Suprapubic skin (tissue), 4 donors: ENCODE measurements at places on chromosomes 12 and 14.

GRCh38 chr12:2248901-2249381, 196.2 kb downstream of the CACNA1C start:
- H3K4me3 ChIP-seq: no peak overlapping the region
- no peaks in the 10 kb centered on the region for H3K27me3 ChIP-seq

GRCh38 chr12:10025236-10025635, 5.2 kb upstream of the CLEC9A start:
- H3K27me3 ChIP-seq: no peaks in the 10 kb centered on the region
- H3K27ac ChIP-seq: no peak overlapping the region
- H3K36me3 ChIP-seq: no peaks in the 10 kb centered on the region
- no peaks in the 10 kb centered on the region for H3K4me1 ChIP-seq
- H3K4me3 ChIP-seq: no peak overlapping the region

DNA sequence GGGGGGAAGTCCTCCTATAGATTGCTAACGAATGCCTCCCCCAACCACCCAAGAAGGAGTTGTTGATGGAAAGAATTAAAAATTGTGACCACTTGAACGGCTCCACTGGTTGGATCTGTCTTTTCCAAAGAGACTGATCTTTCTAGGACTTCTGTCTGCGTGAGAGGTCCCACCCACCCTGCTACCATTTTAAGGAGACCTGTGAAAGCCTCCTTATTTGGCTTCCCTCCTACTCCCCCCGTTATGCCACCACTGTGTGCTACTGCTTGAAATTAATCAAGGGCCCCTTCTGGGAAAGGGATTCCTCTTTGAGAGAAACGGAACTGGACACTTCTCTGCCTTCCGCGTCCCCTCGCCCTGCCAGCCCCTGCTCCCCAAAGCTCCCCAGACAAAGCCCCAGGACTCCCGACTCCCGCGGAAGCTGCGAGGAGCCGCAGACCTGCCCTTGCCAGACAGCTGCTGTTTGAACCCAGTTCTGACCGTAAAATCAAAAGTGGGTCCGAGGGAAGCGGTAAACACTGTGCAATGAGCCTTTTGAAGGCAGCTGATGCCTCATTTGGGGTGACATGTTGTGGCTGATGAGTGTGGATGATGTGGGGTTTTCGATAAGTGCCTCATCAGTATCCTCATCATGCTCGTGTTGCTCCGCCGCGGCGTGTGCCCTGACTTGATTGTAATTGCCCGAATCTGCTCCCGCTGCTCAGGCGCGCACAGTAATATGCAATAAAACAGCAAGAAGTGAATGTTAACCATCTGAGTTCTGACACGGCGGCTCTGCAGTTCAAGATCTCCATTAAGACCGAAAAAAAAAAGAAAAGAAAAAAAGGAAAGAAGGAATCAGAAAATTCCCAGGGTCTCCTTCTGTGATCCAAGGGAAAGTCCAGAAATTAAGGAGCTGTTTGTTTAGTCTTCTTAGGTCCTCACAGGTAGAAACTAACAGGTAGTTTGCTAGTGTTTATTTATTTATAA, 48.2 kb downstream of the MBIP start:
- no peak overlapping the region for H3K27ac ChIP-seq
- H3K4me1 ChIP-seq: peaks cover 9% of the 10 kb centered on the region
- DNase-seq: no peak
- H3K4me3 ChIP-seq: peak overlapping the region; percentile 37
- no peaks in the 10 kb centered on the region for H3K36me3 ChIP-seq

DNA sequence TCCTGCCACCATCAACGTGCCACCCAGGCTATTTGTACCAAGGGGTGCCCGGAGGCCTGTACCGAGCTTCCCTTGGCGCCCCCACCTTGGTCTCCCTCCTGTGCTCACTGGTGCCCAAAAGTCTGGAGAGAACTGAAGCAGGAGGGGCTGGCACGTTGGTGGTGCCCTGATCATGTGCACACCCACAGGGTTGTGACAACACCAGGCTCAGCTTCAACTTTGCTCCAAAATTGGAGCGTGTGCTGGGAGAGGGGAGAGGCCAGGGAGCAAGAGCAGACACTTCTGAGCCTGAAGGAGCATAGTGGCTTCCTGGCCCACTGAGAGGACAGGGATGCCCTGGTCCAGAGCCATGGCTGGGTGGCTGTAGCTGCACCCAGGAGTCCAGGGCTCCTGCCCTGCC, 13.0 kb upstream of the LPCAT3 start:
- DNase-seq: no peak
- H3K36me3 ChIP-seq: no peaks in the 10 kb centered on the region
- H3K4me3 ChIP-seq: no peak overlapping the region
- no peak overlapping the region for H3K27ac ChIP-seq
- H3K27me3 ChIP-seq: no peaks in the 10 kb centered on the region

DNA sequence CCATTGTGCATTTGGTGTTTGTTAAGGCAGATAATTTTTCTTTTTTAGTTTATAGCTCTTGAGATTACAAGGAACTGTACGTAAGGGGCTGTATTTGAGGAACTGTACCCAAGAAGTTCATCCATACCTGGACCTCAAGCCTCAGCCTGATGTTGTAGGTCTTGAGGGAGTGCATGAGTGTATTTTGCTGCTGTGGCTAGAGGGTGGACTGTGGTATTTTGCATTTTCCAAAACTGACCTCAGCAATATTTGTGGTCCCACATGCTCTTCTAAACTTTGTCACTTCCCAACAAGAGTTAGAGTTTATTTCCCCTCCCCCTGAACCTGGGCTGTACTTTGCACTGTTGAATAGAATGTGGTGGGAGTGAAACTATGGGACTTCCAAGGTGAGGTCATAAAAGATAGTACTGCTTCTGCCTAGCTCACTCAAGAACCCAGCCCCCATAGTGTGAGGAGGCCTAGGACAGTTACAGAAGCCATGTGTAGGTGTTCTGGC, 42.2 kb upstream of the FBXO33 start:
- H3K36me3 ChIP-seq: no peaks in the 10 kb centered on the region
- no peak for DNase-seq
- H3K4me1 ChIP-seq: no peaks in the 10 kb centered on the region
- no peaks in the 10 kb centered on the region for H3K27me3 ChIP-seq
- H3K4me3 ChIP-seq: no peak overlapping the region

GRCh38 chr14:51228391-51228790, 11.7 kb upstream of the TMX1 start:
- no peak overlapping the region for H3K27ac ChIP-seq
- H3K4me1 ChIP-seq: no peaks in the 10 kb centered on the region
- DNase-seq: no peak
- H3K27me3 ChIP-seq: no peaks in the 10 kb centered on the region
- H3K4me3 ChIP-seq: no peak overlapping the region
- no peaks in the 10 kb centered on the region for H3K36me3 ChIP-seq

DNA sequence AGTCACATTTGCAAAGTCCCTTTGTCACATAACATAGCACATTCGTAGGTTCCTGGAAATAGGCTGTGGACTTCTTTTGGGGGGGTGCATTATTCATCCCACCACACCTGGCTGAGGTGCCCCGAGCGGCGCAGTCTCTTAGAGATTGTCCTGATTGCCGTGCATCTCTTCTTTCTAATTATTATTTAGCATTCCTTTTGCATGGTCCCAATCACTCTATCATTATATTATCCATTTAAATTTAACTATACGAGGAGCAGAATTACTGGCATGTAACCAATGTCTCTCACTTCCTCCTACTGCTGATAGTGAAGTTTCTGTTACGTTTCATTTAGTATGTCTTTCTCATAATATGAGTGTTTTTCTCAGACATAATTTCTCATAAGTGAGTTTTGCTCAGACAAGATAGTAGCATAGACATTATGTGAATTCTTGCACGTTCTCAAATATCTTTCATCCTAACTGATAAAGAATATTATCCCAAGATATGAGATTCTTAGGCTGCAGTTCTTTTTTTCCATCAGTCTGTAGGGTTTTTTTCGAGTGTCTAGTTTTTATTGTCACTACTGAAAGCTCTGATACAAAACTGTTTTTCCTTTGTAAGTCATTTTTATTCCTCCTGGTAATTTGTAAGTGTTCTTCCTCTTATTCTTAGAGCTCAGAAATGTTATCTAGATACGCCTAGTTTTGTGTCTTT, 444.3 kb downstream of the NELL2 start:
- H3K4me1 ChIP-seq: no peaks in the 10 kb centered on the region
- no peak overlapping the region for H3K27ac ChIP-seq
- H3K36me3 ChIP-seq: no peaks in the 10 kb centered on the region
- no peak for DNase-seq
- no peaks in the 10 kb centered on the region for H3K27me3 ChIP-seq

GRCh38 chr12:82873951-82874350, 187.2 kb downstream of the TMTC2 start:
- no peaks in the 10 kb centered on the region for H3K36me3 ChIP-seq
- no peak overlapping the region for H3K27ac ChIP-seq
- peaks cover 5% of the 10 kb centered on the region for H3K4me1 ChIP-seq
- no peak for DNase-seq
- no peak overlapping the region for H3K4me3 ChIP-seq

DNA sequence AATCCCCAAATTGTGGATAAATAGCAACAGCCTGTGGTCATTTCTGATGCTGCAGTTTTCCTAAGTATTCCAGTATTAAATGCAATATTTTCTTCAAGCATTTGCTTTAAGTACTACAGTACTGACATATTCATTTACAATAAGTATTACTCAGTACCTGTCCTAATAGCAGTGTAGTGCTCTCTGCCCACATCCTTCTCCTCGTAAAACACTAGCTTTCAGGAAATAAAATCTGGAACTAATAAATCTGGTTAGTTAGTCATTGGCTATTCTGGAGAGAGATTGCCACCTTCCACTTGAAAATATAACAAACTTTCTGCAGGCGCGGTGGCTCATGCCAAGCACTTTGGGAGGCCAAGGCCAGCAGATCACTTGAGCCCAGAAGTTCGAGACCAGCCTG, 441.5 kb downstream of the PRKD1 start:
- no peaks in the 10 kb centered on the region for H3K4me1 ChIP-seq
- H3K27me3 ChIP-seq: no peaks in the 10 kb centered on the region
- H3K27ac ChIP-seq: no peak overlapping the region

GRCh38 chr12:6407236-6407954, 23.4 kb downstream of the LTBR start:
- no peak overlapping the region for H3K4me3 ChIP-seq
- no peak for DNase-seq
- H3K4me1 ChIP-seq: no peaks in the 10 kb centered on the region
- H3K27ac ChIP-seq: no peak overlapping the region

GRCh38 chr14:104085032-104085888, at the start of gene ASPG:
TSS of gene ASPG (plus strand) at chr14:104085700. CDS start at chr14:104085771, 71 bp downstream.
- DNase-seq: peak; percentile 65
- H3K36me3 ChIP-seq: no peaks in the 10 kb centered on the region
- H3K4me3 ChIP-seq: peak within 1 kb of the TSS; percentile 19

DNA sequence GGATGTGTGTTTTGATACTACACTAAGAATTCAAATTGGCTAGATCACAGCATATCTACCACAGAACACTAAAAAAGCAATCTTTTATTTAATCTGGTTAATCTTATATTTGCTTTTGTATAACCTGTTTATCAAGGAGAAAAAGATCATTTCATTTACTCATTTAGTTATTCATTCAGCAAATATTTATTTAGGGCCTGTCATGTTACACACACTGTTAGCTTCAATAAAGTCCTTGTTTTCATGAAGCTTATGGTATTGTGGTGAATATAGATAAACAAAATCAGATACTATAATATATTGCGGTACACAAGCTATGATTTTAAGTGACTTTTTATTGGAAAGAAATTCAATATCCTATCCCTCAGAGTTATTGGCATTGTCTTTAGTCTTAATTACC, 350.8 kb downstream of the LRFN5 start:
- H3K4me1 ChIP-seq: no peaks in the 10 kb centered on the region
- no peaks in the 10 kb centered on the region for H3K27me3 ChIP-seq
- DNase-seq: no peak
- H3K27ac ChIP-seq: no peak overlapping the region
- no peak overlapping the region for H3K4me3 ChIP-seq
- no peaks in the 10 kb centered on the region for H3K36me3 ChIP-seq

GRCh38 chr12:62301080-62301798, 41.0 kb downstream of the USP15 start:
- H3K4me1 ChIP-seq: no peaks in the 10 kb centered on the region
- peaks cover 45% of the 10 kb centered on the region for H3K36me3 ChIP-seq
- H3K27ac ChIP-seq: no peak overlapping the region
- DNase-seq: no peak
- no peaks in the 10 kb centered on the region for H3K27me3 ChIP-seq

DNA sequence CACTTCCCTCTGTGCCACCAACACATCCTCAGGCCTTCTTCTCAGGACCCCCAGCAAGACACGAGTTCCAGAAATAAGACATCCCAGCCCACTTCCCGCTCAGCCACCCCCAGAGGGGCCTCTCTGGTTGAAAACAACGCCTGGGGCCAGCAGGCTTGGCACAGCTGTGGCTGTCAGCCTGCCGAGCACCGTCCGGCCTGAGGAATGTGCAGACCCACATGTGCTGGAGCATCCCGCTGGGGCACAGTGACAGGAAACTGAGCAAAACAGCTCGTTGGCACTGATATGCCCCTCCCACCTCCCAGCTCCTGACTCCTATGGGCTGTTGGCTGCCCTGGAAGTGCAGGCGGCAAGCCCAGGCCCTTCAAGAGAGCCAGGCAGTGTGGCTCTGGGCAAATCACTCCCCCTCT, 1.4 kb downstream of the SYNE3 start:
- no peaks in the 10 kb centered on the region for H3K27me3 ChIP-seq
- DNase-seq: peak; percentile 78

- no peaks in the 10 kb centered on the region for H3K36me3 ChIP-seq
- no peak for DNase-seq
- no peak overlapping the region for H3K4me3 ChIP-seq
- H3K27ac ChIP-seq: no peak overlapping the region
Measured at GRCh38 chr14:54010981-54011380, 54.4 kb upstream of the BMP4 start.

DNA sequence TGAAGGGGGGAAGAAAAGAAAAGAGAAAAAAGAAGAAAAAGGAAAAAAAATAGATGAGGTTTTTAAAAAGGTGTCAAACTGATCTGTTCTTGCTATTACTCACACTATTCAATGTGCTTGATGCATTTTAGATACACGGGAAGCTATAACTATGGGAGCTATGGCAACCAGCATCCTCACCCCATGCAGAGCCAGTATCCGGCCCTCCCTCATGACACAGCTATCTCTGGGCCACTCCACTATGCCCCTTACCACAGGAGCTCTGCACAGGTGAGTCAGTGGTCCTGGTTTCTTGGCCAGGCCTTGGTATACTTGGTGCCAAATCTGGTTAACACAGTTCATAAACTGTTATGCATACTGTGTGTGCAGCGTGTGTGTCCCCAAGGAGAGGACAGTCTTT, 24.0 kb upstream of the RIC8B start:
- H3K36me3 ChIP-seq: no peaks in the 10 kb centered on the region
- no peak overlapping the region for H3K4me3 ChIP-seq
- DNase-seq: no peak
- H3K27me3 ChIP-seq: no peaks in the 10 kb centered on the region

GRCh38 chr14:22600027-22600426, 1.9 kb downstream of the ABHD4 start:
- H3K36me3 ChIP-seq: peaks cover 36% of the 10 kb centered on the region
- no peak for DNase-seq
- H3K27ac ChIP-seq: no peak overlapping the region
- no peaks in the 10 kb centered on the region for H3K27me3 ChIP-seq
- H3K4me1 ChIP-seq: peaks cover 21% of the 10 kb centered on the region
- no peak overlapping the region for H3K4me3 ChIP-seq

- peaks cover 3% of the 10 kb centered on the region for H3K4me1 ChIP-seq
- no peak for DNase-seq
Measured at GRCh38 chr14:76330411-76331327, 45.3 kb upstream of the ESRRB start.

- H3K27ac ChIP-seq: no peak overlapping the region
- no peak for DNase-seq
- H3K4me1 ChIP-seq: no peaks in the 10 kb centered on the region
- H3K27me3 ChIP-seq: no peaks in the 10 kb centered on the region
- no peaks in the 10 kb centered on the region for H3K36me3 ChIP-seq
Measured at GRCh38 chr12:103884316-103884715, 43.3 kb upstream of the NT5DC3 start.

GRCh38 chr14:30357791-30358190, 201.2 kb upstream of the G2E3 start:
- no peaks in the 10 kb centered on the region for H3K36me3 ChIP-seq
- H3K4me3 ChIP-seq: no peak overlapping the region
- no peaks in the 10 kb centered on the region for H3K4me1 ChIP-seq
